ENCODE measurements at places on chromosomes 2 and 18.
A peak's percentile ranks its signal among the peaks of the same experiment; 100 is the strongest.

- no peak for DNase-seq
These were observed 41.2 kb downstream of the SAP130 start for GRCh38 chr2:127986548-127987079.

DNA sequence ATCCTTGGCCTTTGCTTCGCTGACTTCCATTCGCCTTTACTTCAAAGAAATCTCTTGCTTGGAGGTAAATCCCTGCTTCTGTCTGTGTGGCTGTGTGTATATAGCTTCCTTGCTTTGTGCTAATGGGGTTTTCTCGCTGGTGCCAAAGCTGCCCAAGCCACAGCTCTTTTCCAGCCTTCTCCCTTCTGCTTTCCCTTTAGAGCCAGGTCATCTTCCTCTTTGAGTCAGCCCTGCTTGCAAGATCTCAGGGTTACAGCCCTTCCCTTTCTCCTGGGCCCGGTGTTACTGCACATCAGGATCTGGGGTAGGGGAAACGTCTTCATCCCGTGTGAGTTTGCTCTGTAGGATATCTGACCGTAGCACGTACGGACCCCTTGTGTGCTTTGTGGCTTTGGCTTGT lies 19.1 kb downstream of the EIF4E2 start:
- DNase-seq: no peak

DNA sequence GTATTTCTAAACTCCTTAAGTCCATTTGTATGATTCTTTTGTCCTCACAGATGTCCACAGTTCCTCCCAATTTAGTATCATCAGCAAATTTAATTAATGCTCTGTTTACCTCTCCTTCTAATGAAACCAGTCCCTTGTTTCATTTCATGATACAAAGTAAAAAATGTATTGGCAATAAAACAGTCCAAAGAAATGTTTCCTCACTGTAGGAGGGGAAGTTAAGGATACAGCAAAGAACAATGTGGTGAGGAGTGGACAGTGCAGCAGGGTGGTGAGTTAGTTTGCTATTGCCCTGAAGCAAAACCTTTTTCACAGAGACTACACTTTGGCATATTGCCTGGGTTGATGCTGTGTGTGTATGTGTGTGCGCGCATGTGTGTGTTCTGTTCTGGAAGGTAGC lies 401.5 kb downstream of the ARHGAP15 start:
- DNase-seq: no peak

GRCh38 chr2:235523021-235523420 lies 29.2 kb downstream of the AGAP1 start:
- DNase-seq: no peak

- no peak for DNase-seq
These were observed 313.5 kb downstream of the RPRM start for GRCh38 chr2:153165021-153165420.

DNA sequence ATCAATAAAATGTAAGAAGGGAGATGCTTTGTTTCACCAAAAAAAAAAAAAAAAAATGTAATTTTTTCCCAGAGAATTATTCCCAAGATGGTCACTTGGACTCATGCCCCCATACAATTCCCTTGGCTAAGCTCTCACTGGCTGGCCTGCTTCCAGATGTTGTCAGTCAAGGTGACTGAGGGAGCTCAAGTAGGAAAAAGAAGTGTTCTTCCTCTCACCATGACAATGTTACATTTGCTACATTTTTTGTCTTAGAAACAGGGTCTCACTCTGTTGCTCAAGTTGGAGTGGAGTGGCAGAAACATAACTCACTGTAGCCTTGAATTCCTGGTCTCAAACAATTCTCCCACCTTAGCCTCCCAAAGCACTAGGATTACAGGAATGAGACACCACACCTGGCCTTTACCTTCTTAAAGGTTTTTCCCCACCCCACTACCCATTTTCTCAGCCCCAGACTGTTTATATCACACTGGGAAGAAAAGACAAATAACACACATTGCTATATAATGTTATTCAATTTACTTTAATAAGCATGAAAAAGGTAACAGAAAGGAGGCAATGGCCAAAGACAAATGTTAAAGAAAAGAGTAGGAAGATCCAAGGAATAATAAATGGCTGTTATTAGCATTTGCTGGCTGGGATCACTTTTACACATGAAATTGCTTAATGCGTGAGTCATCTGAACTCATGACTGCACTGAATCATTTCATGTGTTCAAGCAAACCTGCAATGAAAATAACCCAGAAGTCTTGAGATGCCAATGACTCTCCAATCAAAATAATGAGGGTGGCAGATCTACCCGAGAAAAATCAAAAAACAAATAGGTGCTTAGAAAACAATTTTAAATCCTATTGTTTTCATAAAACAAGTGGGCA lies 45.2 kb downstream of the ACVR1 start:
- no peak for DNase-seq

- no peak for DNase-seq
These were observed 14.7 kb downstream of the CDK15 start for GRCh38 chr2:201821080-201821479.

- DNase-seq: no peak
These were observed 131.1 kb downstream of the CCDC102B start for GRCh38 chr18:68928762-68929675.

DNA sequence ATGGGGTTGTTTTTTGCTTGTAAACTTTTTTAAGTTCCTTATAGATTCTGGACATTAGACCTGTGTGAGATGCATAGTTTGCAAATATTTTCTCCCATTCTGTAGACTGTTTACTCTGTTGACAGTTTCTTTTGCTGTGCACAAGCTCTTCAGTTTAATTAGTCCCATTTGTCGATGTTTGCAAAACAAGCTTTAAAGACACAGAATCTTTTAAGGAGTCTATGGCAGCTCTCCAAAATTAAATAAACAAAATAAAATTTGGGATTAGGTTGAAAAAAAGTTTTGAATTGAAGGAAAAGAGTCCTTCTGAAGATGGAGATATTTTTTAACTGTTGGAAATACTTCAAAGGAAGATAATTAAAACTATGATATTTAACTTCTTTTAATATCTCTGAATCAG lies 88.8 kb downstream of the MAP3K20 start:
- no peak for DNase-seq

- DNase-seq: no peak
These were observed 361.1 kb upstream of the NRP2 start for GRCh38 chr2:205321231-205321630.

- no peak for DNase-seq
These were observed 489.6 kb downstream of the SLC4A3 start for GRCh38 chr2:220117025-220117424.

DNA sequence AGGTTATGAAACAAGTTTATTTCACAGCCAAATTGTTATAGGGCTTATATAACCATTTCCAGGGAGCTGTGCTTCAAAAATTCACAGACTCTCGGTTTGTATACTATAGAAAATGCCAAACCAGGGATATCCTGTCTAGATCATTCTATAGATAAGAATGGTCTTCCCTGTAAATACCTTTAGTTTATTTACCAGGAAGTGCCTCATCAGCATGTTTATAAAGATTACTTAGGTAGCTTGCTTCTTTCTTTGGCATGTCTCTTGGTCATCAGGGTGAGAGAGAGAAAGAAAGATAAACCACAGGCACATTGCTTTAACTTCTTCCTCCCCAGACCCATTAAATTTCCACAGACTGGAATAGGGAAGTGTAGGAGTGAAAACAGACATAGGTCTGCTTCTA lies 439.4 kb downstream of the SPAG16 start:
- no peak for DNase-seq

GRCh38 chr2:112686348-112687217 lies 34.2 kb upstream of the NT5DC4 start:
- no peak for DNase-seq

DNA sequence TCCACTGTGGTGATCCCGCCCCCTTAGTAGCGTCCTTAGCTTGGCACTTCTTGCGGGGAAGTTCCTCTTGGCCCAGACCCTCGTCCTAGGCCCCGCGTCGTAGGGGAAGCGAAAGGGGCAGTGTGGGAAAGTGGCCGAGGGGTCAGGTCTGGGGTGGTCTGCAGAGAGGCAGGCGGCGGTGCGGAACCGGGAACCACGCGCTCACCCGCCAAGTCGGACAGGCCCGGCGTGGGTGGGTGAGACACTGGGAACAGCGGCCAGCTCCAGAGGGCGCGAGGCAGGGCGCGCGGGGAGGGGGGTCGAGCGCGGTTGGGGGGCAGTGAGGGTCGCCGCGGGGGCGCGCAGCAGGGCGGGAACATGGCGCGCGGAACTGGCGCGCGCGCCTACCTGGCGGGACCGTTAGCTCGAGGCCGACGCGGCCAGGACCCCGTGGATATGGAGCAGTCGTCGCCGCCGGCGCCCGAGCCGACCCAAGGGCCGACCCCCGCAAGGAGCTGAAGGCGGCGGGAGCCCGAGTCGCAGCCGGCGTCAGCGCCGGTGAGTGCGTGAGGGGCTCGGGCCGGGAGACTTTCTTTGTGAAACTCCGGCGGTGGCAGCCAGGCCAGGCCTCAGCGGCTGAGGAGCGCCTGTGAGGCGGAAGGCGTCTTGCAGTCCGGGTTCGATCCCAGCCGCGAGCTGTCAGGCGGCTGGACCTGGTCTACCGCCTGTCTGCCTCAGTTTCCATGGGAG lies 2896.7 kb upstream of the TEKT4 start:
- no peak for DNase-seq

DNA sequence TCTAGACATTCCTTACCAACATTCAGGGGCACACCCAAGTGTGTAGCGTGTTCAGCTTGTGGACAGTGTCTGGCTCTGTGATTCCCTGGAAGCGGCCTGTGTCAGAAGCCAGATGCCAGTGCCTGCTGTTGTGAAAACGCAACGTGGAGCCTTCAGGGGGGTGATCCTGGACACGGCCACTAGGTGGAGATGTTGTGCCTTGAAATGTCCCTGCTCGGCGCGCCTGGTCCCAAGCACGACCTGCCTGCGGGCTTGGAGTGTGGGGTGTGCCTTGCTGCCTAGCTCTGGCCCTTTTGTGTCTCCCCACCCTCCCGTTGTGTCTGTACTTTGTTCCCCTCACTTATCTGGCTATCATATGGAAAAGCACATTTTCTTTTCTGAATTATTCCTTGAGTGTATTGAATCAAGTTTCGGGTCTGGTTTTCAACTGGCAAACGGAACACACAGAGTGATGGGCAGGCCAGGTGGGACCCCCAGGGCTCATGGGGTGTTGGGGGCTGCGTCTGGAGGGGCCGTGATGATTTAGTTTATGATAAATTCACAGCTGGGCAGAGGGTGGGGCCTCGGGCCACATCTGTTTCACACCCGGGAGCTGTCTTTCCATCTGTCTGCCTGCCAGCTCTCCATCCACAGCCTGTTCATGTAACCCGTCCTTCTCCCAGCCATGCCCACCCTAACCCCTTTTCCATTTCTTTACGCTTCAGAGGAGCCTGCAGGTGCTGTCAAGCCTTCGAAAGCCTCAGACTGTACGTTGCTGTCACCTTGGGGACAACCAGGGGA lies 95.5 kb downstream of the DYSF start:
- DNase-seq: peak; percentile 57

- DNase-seq: no peak
These were observed 69.8 kb downstream of the ANKRD12 start for GRCh38 chr18:9206421-9206820.

GRCh38 chr18:44837482-44838180 lies 156.9 kb downstream of the SETBP1 start:
- no peak for DNase-seq

DNA sequence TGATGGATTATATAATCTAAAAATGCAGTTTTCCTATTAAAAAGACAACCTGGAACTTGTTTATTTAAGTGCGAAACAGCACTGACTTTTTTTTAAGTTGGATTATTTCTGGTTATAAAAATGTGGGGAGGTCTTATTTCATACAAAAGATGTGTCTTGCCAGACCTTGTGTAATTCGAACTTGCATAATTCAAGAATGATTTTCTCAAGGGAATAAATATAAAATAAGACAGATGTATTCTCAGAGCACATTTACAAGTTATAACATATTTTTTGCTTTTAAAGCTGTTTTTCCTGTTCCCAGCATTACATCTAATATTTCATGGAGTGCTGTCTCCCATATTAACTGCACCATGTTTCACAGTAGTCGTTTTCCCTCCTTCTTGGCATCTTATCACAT lies 263.1 kb downstream of the CDH20 start:
- DNase-seq: no peak

- no peak for DNase-seq
These were observed 23.9 kb downstream of the COL4A3 start for GRCh38 chr2:227188292-227188691.

DNA sequence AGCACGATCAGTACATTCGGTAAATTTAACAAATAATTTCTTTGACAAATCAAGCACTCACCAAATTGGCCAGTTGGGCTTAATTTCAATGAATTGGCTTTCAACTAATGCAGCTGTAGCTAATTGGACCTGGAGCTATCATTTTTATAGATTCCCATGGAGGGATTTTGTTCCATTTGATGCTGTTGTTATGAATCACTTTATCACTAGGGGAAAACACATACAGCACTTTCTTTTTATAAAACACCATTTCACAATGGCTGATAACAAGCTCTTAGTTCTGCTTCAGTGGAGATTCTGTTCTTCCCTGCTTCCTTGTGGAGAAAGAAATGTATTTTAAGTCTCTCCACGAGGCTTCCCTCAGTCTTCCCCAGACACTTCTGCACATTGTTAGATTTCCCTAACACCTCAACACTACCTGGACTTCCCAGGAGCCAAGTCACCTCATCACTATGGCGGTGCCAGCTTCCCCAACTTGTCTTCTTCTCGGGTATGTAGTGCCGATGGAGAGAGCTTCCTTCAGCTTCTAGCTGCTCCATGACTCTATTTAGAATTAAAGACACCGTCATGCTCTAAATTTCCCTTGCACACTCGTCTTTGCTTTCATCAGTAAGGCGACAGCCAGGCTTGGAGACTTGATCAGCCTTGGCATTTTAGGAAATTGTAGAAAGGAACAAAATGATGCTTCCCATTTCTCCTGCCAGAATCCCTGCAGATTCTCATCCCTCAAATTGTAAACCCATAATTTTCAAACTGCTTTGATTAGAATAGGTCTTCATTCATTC lies 72.0 kb downstream of the INPP5D start:
- no peak for DNase-seq

GRCh38 chr2:204260162-204260877 lies 285.0 kb upstream of the PARD3B start:
- peak; percentile 5 for DNase-seq

- no peak for DNase-seq
These were observed 1807.0 kb downstream of the SUCLG1 start for GRCh38 chr2:82652117-82652516.

DNA sequence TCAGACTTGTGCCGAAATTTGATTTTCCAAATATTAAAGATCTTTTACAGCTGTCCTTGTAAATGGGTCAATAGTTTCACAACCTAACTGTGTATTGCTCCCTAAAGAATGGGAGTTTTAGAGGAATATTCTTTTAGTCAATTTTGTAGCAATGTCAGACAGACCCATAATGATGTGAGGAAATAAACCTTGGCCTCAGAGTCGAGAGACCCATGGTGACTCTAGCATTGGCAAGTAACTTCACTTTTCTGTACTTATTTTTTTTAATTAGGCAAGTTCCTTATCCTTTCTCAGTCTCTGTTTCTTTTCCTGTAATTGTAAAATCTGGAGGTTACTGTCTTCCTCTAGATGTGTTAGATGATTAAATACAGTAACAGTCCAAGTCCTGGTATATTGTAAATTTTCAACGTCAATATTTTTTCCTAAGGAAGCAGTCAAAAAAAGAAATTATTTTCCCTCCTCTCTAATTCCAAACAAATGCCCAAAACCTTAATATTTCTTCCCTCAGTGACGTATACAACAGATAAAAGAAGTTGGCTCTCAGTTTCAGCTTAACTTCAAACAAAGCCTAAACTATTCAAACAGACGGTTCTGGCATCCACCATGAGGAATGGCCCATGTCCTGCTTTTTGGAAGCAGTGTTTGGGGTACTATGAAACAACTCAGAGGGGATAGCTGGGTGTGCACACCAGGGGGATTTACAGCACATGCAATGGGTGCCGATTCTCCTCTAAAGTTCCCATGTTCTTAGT lies 466.7 kb downstream of the TNS1 start:
- no peak for DNase-seq

- DNase-seq: no peak
These were observed 281.0 kb downstream of the AFF3 start for GRCh38 chr2:99861376-99861760.

Data from activated T-cell treated with anti-CD3 and anti-CD28 coated beads for 1 hour (primary cell).